Iris pigment epithelial cell (primary cell): ENCODE measurements at places on chromosomes 2 and 18.

GRCh38 chr2:99504844-99505584 is 15.2 kb upstream of the REV1 start:
- no peak for DNase-seq

DNA sequence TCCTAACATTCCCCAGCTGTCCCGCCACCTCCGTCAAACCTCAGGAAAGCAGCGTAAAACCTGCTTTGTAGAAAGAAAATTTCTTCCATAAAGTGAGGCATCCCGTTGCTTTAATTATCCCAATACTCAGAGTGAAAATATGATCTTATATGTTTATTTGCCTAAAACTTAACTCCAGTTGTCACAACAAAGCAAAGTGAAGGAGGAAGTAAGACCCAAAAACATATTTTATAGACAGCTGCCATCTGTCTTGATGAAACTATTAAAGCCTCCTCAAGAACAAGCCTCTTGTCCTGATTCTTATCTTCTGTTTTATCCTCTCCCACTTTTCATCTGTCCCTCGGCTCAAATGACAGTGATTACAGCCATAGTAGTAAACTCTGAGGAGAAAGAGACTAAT is 28.9 kb upstream of the LPIN2 start:
- no peak for DNase-seq

DNA sequence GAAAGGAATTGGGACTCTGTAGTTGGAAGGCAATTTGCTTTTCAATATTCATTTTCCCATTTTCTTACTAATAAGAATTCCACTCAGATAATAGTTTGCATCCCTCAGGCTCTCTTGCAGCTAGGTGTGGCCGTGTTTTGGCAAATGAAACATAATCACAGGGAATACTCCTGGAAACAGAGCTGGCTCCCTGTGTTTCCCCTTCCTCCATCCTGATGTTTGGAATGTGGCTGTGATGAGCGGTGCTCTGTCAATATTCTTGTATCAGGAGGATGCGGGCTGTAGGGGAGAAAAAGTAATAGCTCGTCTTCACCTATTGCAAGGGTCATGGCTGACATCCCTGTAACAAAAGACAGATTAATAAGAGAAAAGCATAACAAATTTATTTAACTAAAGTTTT is 271.0 kb downstream of the MYCN start:
- DNase-seq, result no peak

- no peak for DNase-seq
Observed at GRCh38 chr2:16225071-16225470, 284.7 kb downstream of the MYCN start.

DNA sequence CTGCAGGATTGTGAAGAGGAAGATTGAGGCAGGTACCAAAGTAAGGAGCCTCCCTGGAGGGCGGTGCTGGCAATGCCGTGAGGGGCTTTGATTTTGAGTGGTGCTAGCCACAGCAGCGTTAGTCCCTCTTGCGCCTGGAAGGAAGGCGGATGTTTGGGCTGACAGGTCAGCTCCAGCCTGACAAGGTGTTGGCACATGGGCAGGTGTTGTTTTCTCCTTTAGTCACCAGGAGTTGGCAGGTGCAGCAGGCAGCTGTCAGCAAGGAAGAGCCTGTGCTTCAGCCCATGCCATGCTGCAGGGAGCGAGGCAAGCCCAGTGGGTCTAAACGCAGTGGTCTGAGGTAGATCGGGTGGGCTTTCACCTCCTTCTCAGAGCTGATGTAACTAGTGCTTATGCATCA is 8.5 kb downstream of the SEC11C start:
- DNase-seq, result no peak
